Islet precursor cell (in vitro differentiated cells): ENCODE measurements at places on chromosomes 1 and 21.
A peak's percentile ranks its signal among the peaks of the same experiment; 100 is the strongest.

DNA sequence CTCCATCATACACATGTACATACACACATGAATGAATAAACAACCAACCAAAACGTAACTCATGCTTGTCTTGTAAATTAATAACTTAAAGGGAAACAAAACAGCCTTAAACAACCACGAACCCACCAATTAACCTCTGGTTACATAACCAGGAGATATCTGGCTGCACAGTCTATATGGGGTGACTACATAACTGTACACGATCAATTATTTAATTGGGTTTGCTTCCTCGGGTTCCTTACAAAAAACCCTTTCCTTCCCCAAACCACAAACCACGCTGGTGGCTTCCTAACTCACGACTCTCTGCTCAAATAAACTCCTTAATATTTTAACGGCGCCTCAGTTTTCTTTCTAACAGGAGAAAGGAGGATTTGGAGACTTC, 744 bp downstream of the ZNF670 start:
- no peak for DNase-seq

DNA sequence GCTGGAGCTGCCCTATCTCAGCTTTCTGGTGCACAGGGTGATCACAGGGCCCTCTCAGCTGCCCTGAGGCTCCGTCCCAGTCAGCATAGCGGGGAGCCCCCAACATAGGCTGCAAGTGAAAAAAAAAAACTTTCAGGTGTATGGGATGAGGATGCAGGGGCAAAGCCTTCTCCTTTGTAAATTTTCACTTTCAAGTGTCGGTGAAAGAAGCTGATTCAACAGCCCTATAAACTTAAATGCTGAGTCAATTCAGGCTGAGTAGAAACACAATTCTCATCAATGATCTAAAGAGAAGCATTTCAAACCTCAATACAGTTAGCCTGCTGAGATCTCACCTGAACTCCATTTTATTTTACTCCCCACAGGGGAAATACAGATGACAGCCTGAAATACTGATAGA, 171.2 kb downstream of the SEC16B start:
- DNase-seq: no peak

DNA sequence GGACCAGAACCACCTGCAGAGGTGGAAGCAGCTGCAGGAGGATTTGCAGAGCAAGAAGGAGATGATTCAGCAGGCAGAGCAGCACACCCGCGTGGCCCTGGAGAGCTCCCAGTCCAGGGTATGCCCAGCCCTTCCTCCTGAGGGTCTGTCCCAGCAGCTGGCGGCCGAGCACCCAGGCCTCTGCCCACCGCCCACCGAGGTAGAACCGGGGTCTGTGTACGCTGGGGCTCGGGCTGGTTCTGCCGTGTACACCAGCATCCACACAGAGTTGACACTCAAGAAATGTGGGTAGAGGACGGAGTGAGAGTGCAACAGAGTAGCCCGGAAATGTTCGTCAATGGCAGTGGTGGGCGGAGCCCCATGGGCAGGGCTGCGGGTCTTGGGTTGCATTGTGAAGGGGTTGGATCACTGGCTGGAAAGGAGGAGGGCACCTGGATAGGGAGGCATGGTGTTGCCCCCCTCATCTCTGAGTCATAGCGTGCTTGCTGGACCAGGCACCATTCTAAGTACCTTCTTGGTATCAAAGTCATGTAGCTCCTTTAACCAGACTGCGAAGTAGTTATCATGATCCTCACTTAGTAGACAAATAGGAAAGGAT, 5.1 kb upstream of the SMIM1 start:
- DNase-seq: no peak

- DNase-seq: no peak
These were observed 178.7 kb upstream of the RUNX1 start for GRCh38 chr21:35227786-35228185.

DNA sequence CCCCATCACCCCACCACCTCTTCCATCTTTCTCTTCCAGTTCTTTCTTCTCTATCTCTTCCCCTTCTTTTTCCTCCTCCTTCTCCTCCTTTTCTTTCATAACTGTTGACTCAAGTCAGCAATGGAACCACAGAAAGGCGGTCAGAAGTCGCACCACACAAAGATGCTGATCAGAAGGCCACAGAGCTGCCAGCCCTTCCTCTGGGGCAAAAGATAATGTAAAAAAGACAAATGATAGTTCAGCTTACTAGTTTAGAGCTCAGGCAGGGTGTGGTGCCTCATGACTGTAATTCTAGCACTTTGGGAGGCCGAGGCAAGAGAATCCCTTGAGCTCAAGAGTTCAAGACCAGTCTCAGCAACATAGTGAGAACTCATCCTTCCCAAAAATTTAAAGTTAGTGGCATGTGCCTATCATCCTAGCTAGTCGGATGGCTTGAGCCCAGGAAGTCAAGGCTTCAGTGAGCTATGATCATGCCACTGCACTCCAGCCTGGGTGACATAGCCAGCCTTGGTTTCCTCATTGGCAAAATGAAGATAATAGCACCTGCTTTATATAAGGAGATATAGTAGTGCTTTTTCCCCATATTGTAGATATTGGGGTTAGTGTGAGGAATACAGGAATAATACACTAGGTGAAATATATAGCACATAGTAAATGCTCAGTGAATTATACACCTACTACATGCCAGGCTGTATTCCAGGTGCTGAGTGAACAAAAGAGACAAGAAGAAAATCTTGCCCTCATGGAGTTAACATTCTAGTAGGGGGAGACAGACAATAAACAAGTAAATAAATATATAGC, 12.5 kb upstream of the IGSF3 start:
- no peak for DNase-seq

GRCh38 chr1:202061055-202061454, 50.7 kb downstream of the ELF3 start:
- no peak for DNase-seq

DNA sequence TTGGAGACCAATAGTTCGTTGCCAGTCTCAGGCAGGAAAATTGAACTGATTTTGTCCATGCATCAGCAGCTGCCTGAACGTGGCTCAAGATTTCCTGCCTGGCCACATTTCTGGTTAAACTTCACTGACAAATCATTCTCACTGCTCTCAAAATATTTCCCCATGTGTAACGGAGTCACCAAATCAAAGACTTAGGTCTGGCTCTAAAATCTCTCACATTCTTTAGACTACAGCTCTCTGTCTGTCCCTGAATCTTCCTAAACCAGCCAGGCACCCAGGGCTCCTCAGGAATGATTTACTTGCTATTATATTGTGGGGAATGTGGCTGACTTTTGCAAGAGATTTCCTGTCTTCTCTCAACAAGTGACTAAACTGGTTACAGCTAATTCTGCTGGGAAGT, 49.2 kb upstream of the GJA8 start:
- peak; percentile 75 for DNase-seq

DNA sequence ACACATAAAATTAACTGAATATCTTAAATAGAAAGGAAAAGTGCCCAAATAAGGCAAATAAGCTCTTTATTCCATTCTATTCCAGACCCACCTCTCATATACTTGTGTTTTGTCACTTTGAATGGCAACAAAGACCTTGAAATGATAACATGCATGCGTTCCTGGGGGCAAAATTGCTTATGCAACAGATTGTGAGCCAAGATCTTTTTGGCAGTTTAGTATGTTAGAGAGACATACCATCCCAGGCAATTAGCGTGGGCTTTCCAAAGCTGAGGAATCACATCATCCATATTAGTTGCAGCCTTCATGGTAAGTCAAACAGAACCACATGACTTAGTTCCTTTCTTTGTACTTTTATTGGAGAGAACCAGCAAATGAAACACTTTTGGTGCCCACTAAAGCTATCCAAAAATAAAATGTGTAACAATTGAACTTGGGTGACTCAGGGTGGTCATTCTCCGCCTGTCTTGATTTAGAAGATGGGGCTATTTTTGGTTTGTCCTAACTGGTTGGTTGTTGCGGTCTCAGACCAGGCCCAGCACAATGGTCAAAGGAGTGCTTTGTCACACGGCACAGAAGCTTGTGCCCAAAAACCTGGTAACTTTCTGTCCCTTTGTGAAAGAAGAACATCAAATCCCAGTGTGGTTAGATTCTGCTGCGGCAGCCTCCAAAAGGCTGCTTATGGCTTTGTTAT, 68.7 kb upstream of the ATF3 start:
- DNase-seq: no peak

GRCh38 chr1:111628153-111628552, 8.6 kb downstream of the RAP1A start:
- DNase-seq: no peak

- no peak for DNase-seq
These were observed 215.0 kb downstream of the FMN2 start for GRCh38 chr1:240306673-240307072.

- DNase-seq: peak; percentile 56
These were observed 990 bp downstream of the VWA5B1 start for GRCh38 chr1:20291645-20292084.

DNA sequence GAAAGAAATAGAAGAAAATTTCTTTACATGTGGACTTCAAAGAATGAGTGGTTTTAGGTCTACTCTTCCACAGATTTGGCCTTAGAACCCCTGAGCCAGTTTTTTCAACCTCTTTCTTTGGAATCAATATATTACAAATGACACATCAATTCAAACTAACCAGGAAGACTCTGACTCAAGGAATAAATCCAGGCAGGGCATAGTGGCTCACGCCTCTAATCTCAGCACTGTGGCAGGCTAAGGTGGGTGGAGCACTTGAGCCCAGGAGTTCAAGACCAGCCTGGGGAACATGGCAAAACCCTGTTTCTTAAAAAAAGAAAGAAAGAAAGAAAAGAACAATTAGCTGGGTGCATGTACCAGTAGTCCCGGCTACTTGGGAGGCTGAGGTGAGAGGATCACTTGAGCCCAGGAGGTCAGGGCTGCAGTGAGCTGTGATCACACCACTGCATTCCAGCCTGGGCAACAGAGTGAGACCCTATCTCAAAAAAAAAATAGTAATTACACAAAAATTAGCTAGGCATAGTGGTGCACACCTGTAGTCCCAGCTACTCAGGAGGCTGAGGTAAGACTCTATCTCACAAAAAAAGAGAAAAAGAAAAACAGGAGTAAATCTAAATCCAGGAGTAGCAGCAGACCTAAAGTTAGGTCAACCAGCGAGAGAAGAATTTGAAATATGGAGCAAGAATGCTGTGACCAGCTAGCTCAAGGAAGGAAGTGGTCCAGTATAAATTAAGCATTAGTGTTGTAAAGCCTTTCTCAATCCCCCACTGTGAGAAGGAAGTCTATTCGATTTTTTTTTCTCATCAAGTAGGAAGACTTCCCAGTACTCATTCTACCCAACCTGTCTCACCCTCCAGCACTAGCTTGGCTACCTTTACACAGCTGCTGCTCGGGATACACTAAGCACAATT, 1.9 kb downstream of the SORT1 start:
- no peak for DNase-seq

DNA sequence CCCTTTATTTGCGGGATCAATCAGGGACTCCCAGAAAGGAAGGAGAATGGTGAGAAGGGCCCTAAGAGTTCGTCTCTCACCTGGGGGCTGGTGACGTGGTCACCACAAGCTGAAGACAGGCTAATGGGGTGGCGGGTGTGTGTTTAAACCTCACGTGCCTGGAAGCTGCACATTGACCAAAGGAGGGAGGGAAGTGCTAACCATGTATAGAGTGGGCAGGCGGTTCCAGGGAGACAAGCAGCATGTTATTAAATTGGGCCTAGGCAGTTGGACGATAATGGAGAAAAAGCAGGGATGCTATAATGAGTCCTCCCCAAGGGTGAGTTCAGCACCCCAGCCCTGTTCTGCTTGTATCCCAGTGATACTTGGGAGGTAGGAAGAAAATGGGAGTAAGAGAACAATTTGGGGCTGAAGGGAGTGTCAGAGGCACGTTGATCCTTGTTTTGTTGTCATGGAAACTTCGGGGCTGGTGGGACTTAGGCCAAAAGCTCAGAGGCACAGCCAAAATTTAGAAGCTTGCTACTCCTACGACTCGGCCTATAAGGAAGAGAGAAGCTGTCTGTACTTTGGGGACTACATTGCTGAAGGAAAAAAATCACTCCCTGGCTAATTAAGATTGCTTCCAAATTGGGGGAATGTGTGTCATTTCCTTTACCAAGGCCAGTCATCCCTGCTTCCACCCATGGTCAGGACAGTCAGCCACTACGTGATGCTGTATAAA, 33.2 kb upstream of the EPHA8 start:
- no peak for DNase-seq

DNA sequence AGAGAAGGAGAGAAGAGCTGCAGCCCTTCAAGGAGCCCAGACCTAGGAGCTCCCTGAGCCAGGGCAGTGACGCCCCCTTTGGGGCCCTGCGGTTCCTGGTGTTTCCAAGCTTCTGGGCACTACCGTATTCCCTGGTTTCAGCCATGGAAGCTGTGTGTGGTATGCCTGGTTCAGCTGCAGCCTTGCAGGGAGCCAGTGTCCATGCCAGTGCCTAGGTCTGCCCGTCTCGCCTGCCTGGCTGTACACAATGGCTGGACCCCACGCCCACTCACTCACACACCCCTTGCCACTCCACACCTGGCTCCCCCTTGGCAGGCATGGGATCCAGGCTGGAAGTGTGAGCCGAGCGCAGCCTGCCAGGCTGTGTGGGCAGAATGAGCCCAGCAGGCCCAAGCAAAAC, 87.7 kb downstream of the ADARB1 start:
- DNase-seq: no peak

- no peak for DNase-seq
These were observed 7.5 kb downstream of the CCDC27 start for GRCh38 chr1:3759796-3760195.

GRCh38 chr21:45022736-45023135, 51.6 kb upstream of the ADARB1 start:
- DNase-seq: peak; percentile 41

DNA sequence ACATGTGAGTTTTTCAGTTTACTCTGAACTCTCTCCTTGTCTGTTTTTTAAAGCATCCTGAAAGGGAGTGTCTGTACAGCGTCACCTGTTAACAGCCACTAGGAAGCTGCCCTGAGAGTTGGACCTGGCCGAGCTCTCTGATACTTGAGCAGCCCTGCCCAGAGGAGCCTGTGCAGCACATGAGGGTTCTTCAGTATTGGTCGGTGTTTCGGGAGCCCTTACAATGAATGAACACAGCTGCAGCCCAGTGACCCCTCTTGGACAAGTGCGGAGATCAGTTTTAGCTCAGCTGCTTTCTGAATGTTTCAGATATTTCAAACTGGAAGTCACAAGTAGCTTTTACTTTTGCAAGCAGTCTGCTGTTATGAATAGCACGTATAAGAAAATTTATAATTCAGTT, 39.2 kb downstream of the ADARB1 start:
- DNase-seq: no peak

- peak; percentile 78 for DNase-seq
These were observed 14.8 kb downstream of the BCAR3 start for GRCh38 chr1:93666613-93667384.

- peak; percentile 78 for DNase-seq
These were observed 56.7 kb downstream of the MRPS6 start for GRCh38 chr21:34129901-34130715.

GRCh38 chr1:41498391-41498790, 13.9 kb upstream of the EDN2 start:
- DNase-seq: no peak

DNA sequence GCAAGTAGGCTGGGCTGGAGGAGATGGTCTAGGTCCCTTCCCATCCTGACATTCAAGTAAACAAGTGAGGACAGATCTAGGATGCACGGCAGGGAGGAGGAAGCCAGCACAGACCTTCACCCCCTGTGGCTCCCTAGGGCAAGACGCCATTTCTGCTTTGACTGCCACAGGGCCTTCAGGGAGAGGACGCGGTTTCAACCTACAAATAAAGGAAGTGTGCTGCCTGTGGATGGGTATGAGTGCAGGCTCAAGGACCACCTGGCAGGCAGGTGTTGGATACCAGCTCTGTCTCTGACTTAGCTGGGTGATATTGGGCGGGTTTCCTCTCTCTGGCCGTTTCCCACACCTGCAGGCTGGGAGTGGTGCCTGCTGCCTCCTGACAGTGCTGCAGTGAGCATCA, 16.2 kb downstream of the SLC2A1 start:
- DNase-seq: peak; percentile 50

GRCh38 chr1:102772831-102773230, 335.5 kb downstream of the COL11A1 start:
- no peak for DNase-seq

GRCh38 chr1:148318123-148318903, 164.8 kb downstream of the PPIAL4G start:
- no peak for DNase-seq
